ENCODE measurements at places on chromosomes 5 and 9.

GRCh38 chr9:127411122-127411521, 13.1 kb upstream of the ZNF79 start:
- no peak for DNase-seq

- no peak for DNase-seq
Observed at GRCh38 chr9:96510258-96510657, 60.3 kb downstream of the HABP4 start.

DNA sequence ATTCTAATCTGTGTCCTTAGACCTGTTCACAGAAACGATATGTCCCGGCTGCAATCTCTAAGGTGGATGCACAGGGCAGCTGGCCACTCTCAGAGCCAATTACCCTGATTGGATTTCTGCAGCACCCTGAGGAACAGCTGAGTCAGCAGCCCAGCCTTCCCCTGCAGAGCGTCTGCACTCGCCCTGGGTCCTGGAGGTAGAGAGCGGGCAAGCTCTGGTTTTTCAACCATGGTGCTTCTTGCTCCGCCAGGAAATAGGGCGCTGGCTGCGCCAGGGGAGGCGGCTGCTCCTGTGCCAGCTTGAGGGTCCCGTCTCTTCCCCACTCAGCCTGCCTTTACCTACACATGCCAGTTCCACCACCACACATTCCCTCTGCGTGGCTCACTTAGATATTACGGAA, 19.2 kb downstream of the NDUFS6 start:
- no peak for DNase-seq

- DNase-seq, result no peak
Observed at GRCh38 chr5:31770998-31771397, 132.1 kb downstream of the PDZD2 start.

- no peak for DNase-seq
Observed at GRCh38 chr9:126842977-126843799, 17.3 kb upstream of the ZBTB34 start.

GRCh38 chr9:105828596-105829213, 134.4 kb downstream of the TMEM38B start:
- no peak for DNase-seq

DNA sequence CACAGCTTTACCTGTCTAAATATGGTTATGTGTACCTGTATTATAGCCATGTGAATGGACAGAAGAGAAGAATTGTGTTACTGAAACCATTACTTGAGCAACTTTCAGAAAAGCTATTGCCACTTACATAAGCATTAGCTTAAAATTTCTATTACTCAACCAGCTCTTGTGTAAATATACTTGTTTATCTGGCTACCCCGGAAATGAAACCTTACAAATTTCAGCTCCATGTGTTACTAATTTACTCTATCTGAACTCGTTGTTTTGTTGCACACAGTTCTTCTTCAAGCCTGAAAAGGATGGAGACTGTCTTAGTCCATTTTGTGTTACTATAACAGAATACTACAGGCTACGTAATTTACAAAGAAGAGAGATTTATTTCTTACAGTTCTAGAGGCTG, 22.5 kb upstream of the ADAMTSL1 start:
- DNase-seq, result no peak

- DNase-seq, result no peak
Observed at GRCh38 chr9:121529237-121529987, 29.8 kb upstream of the GGTA1 start.

DNA sequence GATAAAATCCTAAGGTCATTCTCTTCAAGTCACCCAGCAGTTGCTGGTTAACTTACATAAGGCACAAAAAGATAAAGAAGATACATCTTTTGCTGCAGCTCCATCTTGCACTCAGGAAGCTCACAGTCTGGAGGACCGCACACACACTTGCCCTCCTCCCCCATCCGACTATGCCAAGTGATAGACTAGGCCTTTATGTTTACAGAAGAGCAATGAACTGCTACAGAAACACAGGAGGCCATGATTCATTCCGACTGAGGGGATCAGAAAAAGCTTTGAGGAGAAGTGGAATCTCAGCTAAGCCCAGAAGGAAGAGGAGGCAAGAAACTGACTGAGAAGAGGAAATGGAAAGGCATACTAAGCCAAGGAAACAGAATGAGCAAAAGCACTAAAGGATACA, 17.4 kb downstream of the NRG2 start:
- DNase-seq, result no peak

DNA sequence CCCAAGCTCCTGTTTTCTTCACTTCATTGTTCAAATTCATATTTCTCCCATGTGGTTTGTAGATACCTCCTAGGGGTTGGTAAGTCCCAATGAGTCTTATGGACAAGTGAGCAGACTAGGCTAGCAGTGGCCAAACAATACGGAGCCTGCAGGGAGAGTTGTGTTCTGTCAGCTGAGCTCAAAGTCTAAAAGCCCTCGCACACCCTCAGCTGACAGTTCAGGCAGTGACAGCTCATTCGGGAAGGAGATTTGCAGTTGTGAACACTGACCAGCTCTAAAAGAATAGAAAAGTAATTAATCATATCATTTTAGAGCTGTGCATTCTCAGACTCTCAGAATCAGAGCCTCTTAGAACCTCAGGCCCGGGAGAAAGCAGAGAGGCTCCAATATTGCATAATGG, 95.1 kb downstream of the SH3TC2 start:
- DNase-seq, result no peak

DNA sequence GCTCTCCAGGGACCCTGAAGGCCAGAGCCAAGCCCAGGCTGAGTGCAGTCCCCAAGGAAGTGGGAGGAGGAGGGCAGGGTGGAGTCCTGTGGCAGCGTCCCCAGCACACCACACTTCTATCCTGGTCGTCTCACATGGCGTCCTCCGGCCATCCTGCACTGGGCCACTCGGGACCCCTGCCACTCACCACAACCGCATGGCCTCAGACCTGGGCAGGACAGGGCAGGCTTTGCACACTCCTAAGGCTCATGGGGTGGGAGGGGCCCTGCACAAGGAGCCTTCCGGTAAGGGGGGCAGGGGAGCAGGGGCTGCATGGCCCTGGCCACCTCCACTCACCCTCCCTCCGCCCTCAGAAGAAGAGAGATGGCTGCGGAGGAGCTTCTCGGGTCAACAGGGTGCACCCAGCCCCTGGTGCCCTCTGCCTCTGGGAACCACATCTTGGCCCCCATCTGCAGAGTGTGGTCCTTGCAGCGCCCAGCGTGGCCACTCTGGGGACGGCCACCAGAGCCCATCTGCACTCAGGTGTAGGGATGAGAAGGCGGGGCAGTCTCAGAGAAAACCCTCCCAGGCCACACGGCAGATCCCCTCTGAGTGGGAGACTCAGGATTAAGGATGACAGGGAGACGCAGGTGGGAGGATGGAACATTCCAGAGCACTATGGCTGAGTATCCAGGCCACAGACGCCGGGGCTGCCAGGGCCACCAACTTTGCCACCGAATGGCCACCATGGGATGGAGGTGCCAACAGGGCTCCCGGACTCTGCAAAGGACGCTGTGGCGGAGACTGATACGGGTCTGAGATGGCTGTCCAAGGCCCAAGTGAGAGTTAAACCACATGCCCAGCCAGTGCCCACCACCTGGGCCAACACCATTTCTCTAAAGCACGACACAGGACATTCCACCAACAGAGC, 7.6 kb downstream of the TPPP start:
- DNase-seq, result no peak

DNA sequence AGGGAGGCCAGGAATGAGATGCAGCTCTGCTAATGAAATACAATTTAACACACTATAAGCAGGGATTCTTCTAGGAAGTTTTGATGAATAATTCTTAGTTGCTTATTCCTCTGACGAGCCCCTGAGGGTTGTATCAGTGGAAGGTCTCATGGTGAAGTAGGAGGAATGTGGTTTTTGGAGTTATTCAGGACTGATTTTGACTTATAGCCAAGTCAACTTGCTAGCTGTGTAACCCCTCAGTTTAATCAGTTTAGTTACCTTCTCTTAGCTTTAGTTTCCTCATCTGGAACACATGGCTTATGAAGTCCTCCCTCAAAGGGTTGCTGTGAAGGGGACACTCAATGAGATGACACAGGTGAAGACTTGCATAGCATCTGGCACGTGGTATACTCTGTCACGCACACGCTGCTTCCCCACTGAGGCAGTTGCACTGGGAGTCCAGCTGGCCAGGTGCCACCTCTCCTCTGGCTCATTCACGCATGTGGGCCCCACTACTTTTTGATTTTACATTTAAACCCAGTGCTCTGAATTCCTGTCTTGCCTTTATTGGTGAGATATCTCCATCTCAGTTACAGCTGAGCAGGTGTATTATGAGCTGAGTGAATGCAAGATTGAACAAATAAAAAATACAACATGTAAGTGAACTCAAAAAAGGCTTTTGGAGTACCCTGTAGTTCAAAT, 415.0 kb downstream of the ARHGEF28 start:
- DNase-seq, result no peak

- no peak for DNase-seq
Observed at GRCh38 chr5:132951897-132952296, 11.5 kb downstream of the AFF4 start.

DNA sequence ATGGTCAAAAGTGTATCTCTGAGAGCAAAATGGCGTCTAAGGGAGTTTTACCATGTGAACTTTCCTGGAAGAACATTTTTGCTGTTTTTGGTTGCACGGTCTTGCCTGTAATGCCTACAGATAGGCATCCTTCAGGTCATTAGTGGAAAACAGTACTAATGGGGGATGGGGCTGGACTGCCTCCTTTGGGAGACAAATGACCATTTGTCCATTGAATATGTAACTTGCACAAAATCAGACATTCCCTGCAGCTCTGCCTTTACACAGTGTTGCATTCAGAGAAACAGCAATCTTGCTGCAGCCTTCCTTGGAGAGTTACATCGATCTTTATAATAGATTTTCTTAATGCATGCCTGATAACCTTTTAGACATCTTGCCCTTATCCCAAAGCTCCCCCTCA, 138.5 kb upstream of the EGFLAM start:
- DNase-seq, result no peak

GRCh38 chr5:9439531-9440292, 106.2 kb downstream of the SEMA5A start:
- DNase-seq, result peak; percentile 34

- no peak for DNase-seq
Observed at GRCh38 chr5:38500573-38501260, 55.7 kb downstream of the LIFR start.

DNA sequence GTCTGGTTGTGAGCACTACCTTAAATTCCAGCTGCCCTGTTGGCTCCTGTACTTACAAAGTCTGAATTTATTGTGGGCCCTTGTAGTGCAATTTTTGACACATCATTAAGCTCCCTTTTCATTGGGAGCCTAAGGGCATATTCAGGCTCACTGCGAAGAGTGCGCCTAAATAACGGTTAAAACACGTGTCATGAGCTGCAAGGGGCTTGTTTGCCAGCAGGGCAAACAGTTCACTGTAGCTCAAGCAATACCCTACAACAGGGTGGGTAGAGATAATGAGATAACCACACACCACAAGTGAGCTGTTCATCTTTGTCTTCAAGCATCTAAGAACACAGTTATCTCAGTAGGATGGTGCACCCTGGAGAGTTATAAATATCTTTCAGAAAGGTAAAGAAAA, 214.2 kb downstream of the SLF1 start:
- no peak for DNase-seq

DNA sequence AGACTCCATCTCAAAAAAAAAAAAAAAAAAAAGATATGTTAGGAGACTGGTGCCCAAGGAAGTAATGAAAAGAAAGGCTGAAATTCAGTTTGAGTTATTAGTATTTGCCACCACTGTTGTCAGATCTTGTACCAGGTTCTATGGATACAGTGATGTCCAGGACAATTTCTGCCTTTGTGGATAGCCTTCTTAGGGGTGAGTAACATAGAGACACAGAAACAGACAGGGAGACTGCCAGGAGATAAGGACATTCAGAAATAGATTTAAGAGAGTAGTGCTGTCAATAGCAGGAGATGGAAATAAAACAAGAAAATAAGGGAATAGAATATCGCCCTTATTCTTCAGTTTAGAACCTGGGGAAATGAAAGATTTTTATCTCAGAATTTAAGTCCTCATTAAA, 6.3 kb upstream of the SPINK14 start:
- no peak for DNase-seq

- no peak for DNase-seq
Observed at GRCh38 chr5:107395632-107396350, 274.9 kb downstream of the EFNA5 start.

- DNase-seq, result no peak
Observed at GRCh38 chr5:7941692-7942091, 72.7 kb downstream of the MTRR start.

GRCh38 chr9:98298476-98298875, 43.0 kb upstream of the TBC1D2 start:
- no peak for DNase-seq

- no peak for DNase-seq
Observed at GRCh38 chr5:82793808-82794419, 283.3 kb downstream of the TMEM167A start.

DNA sequence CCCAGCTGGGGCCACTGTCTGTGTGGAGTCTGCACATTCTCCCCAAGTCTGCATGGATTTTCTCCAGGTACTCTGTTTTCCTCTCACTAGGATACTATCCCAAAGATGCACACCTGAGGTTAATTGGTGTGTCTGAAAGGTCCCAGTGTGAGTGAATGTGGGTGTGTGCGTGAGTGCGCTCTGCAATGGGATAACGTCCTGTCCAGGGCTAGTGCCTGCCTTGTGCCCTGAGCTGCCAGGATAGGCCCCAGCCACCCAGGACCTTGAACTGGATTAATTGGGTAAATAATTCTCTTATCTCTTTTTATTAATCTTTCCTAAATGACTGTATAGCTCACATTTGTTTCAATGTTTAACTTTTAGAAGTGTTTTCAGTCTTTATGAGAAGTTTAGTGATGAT, 11.5 kb upstream of the PANK3 start:
- DNase-seq, result no peak

- no peak for DNase-seq
Observed at GRCh38 chr5:39451276-39451941, 26.6 kb upstream of the DAB2 start.

- DNase-seq, result no peak
Observed at GRCh38 chr5:54718656-54719055, 201.1 kb downstream of the SNX18 start.

GRCh38 chr5:43192558-43193180, 644 bp downstream of the NIM1K start:
- DNase-seq, result peak; percentile 77

- DNase-seq, result peak; percentile 90
Observed at GRCh38 chr9:99822109-99822805, 572 bp downstream of the NR4A3 start.
